Osteoblast (primary cell): ENCODE measurements at places on chromosomes 4 and X. TPM values are rescaled to one million over a fixed set of nuclear protein-coding genes. Genes with fewer than 3 reads are reported as not detected.
A peak's percentile ranks its signal among the peaks of the same experiment; 100 is the strongest.

DNA sequence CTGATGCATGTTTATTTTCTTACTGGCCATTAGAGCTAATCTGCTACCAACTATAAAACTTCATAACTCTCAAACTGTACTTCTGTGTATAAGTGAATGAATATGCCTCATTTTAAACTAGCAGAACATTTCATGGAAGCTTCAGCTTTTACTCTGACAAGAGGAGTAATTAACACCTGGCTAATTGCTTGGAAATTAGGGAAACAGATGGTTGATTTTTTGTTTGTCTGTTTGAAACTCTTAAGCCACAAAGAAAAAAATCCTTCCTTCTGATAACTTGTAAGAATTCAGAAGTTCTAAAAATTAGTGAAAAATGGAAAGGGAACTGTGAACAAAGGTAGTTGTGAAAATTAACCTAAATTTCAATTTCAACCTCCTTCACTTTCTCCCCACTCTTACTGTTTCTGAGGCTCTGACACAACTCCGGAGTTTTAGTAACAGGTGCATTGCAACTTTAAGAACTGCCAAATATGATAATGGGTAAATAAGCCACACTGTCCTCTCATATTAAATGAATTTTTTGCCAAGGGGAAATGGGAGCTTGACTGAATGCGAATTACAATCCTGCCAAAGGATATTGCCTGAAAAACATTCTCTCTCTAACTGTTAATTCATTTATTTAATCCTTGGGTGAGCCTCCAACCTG is 1.0 kb downstream of the EGF start:
- DNase-seq = no peak
- H3K27me3 ChIP-seq = peaks cover 2% of the 10 kb centered on the region
- no peak overlapping the region for H3K27ac ChIP-seq
- H3K36me3 ChIP-seq = no peaks in the 10 kb centered on the region
- peaks cover 9% of the 10 kb centered on the region for H3K4me1 ChIP-seq
- H3K4me3 ChIP-seq = no peak overlapping the region

The TCEAL7 gene
- total RNA-seq = 6.5 and 10.0 TPM in 2 replicates

DNA sequence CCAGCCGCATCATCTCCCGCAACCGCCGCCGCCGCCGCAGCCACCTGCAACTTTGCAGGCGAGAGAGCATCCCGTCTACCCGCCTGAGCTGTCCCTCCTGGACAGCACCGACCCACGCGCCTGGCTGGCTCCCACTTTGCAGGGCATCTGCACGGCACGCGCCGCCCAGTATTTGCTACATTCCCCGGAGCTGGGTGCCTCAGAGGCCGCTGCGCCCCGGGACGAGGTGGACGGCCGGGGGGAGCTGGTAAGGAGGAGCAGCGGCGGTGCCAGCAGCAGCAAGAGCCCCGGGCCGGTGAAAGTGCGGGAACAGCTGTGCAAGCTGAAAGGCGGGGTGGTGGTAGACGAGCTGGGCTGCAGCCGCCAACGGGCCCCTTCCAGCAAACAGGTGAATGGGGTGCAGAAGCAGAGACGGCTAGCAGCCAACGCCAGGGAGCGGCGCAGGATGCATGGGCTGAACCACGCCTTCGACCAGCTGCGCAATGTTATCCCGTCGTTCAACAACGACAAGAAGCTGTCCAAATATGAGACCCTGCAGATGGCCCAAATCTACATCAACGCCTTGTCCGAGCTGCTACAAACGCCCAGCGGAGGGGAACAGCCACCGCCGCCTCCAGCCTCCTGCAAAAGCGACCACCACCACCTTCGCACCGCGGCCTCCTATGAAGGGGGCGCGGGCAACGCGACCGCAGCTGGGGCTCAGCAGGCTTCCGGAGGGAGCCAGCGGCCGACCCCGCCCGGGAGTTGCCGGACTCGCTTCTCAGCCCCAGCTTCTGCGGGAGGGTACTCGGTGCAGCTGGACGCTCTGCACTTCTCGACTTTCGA is 654 bp downstream of the ATOH1 start:
- no peaks in the 10 kb centered on the region for H3K36me3 ChIP-seq
- H3K4me3 ChIP-seq = no peak overlapping the region
- no peaks in the 10 kb centered on the region for H3K4me1 ChIP-seq
- H3K27ac ChIP-seq = no peak overlapping the region
- no peak for DNase-seq
- peaks cover 62% of the 10 kb centered on the region for H3K27me3 ChIP-seq

GRCh38 chr4:119286377-119287002 is 35.4 kb downstream of the FABP2 start:
- H3K36me3 ChIP-seq = no peaks in the 10 kb centered on the region
- H3K27ac ChIP-seq = peak overlapping the region; percentile 60
- peaks cover 15% of the 10 kb centered on the region for H3K4me1 ChIP-seq
- peak; percentile 73 for DNase-seq
- no peaks in the 10 kb centered on the region for H3K27me3 ChIP-seq

- no peaks in the 10 kb centered on the region for H3K36me3 ChIP-seq
- peak overlapping the region; percentile 77 for H3K27ac ChIP-seq
- H3K27me3 ChIP-seq = no peaks in the 10 kb centered on the region
- H3K4me1 ChIP-seq = peaks cover 21% of the 10 kb centered on the region
Measured at GRCh38 chrX:118730500-118731247, 3.3 kb downstream of the IL13RA1 start.

- H3K4me1 ChIP-seq = no peaks in the 10 kb centered on the region
- no peak for DNase-seq
- no peaks in the 10 kb centered on the region for H3K27me3 ChIP-seq
- H3K4me3 ChIP-seq = no peak overlapping the region
Measured at GRCh38 chr4:120809518-120809917, 113.0 kb downstream of the PRDM5 start.

The SH3BGRL gene
- 94.1 and 97.2 TPM in 2 replicates for total RNA-seq

- H3K4me3 ChIP-seq = no peak overlapping the region
- no peaks in the 10 kb centered on the region for H3K27me3 ChIP-seq
- H3K4me1 ChIP-seq = peaks cover 13% of the 10 kb centered on the region
- no peak overlapping the region for H3K27ac ChIP-seq
Measured at GRCh38 chr4:8328866-8329559, 59.5 kb downstream of the HTRA3 start.

GRCh38 chr4:64774626-64775025 is 365.4 kb upstream of the TECRL start:
- no peaks in the 10 kb centered on the region for H3K27me3 ChIP-seq
- no peak for DNase-seq
- H3K36me3 ChIP-seq = no peaks in the 10 kb centered on the region
- H3K27ac ChIP-seq = no peak overlapping the region

GRCh38 chr4:40525752-40526598 is 103.7 kb downstream of the RBM47 start:
- H3K4me3 ChIP-seq = no peak overlapping the region
- no peaks in the 10 kb centered on the region for H3K27me3 ChIP-seq
- peak; percentile 68 for DNase-seq
- peaks cover 13% of the 10 kb centered on the region for H3K4me1 ChIP-seq
- peak overlapping the region; percentile 73 for H3K27ac ChIP-seq
- no peaks in the 10 kb centered on the region for H3K36me3 ChIP-seq

GRCh38 chr4:83089410-83090157 is 24.9 kb downstream of the PLAC8 start:
- no peaks in the 10 kb centered on the region for H3K4me1 ChIP-seq
- DNase-seq = no peak
- H3K4me3 ChIP-seq = no peak overlapping the region

- H3K4me1 ChIP-seq = no peaks in the 10 kb centered on the region
- H3K27ac ChIP-seq = no peak overlapping the region
- H3K4me3 ChIP-seq = no peak overlapping the region
- DNase-seq = no peak
Measured at GRCh38 chr4:14520171-14520570, 482.1 kb upstream of the CPEB2 start.

The PCDH18 gene
- total RNA-seq = 171 and 191 TPM in 2 replicates

The RPS6KA6 gene
- total RNA-seq = 3.5 and 4.0 TPM in 2 replicates

DNA sequence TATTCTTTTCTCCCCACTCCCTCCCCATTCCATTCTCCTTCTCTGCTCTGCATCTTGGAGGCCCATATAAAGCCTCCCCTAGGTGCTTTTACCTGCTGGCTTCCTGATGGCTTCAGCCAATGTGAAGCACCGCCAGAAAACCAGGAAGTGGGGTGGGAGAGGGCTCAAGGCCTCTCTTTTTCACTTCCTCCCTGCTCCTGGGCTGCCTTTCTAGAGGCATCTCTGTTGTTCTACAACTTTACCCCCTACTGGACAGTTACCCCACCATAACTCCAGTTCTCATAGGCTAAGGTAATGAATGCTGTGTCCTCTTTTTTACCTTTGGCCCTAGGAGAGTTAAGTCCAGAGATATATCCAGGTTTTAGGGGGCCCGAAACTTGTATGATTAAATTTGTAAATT is 62.4 kb upstream of the PPARGC1A start:
- H3K27ac ChIP-seq = no peak overlapping the region
- H3K27me3 ChIP-seq = no peaks in the 10 kb centered on the region
- DNase-seq = no peak
- H3K36me3 ChIP-seq = no peaks in the 10 kb centered on the region
- no peak overlapping the region for H3K4me3 ChIP-seq

GRCh38 chrX:133332737-133333136 is 82.6 kb downstream of the GPC4 start:
- H3K27ac ChIP-seq = no peak overlapping the region
- H3K36me3 ChIP-seq = no peaks in the 10 kb centered on the region
- no peaks in the 10 kb centered on the region for H3K27me3 ChIP-seq

- no peaks in the 10 kb centered on the region for H3K27me3 ChIP-seq
- no peak overlapping the region for H3K4me3 ChIP-seq
- no peak for DNase-seq
- no peaks in the 10 kb centered on the region for H3K4me1 ChIP-seq
Measured at GRCh38 chr4:61336916-61337315, 136.8 kb downstream of the ADGRL3 start.

DNA sequence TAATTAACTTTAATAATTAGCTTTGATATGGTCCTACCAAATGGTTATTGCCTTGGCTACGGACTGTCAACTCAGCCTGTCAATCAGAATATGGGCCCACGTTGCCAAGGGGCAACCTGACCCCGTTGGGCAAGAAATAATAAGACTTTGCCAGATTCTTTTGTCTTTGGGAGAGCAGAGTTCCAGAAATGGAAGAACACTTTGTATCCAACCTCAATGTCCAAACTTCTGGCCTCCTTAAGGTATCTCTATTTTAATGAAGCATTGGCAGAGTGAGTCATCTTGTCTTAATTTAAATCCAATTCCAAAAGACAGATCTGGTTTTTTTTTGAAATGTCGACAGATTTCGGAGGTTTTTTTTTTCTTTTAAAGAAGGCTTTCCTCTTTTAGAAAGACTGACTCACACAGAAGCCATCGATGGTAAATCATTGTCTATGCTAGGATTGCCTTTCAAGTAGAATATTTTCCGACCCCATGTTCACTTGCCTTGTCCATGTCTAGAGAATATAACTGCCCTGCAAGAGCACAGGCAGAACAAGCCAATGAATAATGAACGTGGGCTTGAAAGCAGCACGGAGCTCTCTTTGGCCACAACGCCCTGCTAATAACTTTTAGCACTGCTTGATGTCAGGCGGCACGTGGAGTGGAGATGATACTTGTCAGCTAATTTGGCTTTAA is 190.3 kb upstream of the GATB start:
- H3K4me1 ChIP-seq = peaks cover 8% of the 10 kb centered on the region
- H3K36me3 ChIP-seq = no peaks in the 10 kb centered on the region
- no peak overlapping the region for H3K4me3 ChIP-seq
- H3K27me3 ChIP-seq = no peaks in the 10 kb centered on the region
- H3K27ac ChIP-seq = no peak overlapping the region
- DNase-seq = no peak

- H3K4me3 ChIP-seq = peak overlapping the region; percentile 78
- H3K27ac ChIP-seq = no peak overlapping the region
- DNase-seq = no peak
- H3K4me1 ChIP-seq = no peaks in the 10 kb centered on the region
Measured at GRCh38 chrX:1453395-1453783, 680 bp upstream of the ASMTL start.

DNA sequence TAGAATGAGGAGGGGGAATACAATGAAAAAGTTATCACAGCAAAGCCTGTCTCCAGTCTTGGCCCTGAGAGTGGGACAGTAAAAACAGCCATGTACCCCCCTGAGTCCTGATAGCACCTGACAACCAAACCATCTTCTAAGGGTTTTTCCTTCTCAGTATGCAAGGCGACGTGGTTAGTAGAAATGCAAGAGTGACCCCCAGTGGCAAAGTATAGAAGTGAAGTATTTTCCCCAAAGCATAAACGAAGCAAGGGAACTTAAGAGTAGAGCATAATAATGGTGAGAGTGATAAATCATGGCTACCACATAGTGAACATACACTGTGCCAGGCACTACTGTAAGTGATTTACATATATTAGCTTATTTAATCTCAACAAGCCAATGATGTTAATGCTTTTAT is 52.8 kb downstream of the FAM47C start:
- H3K4me3 ChIP-seq = no peak overlapping the region
- DNase-seq = no peak
- no peaks in the 10 kb centered on the region for H3K27me3 ChIP-seq
- H3K27ac ChIP-seq = no peak overlapping the region
- H3K4me1 ChIP-seq = no peaks in the 10 kb centered on the region

DNA sequence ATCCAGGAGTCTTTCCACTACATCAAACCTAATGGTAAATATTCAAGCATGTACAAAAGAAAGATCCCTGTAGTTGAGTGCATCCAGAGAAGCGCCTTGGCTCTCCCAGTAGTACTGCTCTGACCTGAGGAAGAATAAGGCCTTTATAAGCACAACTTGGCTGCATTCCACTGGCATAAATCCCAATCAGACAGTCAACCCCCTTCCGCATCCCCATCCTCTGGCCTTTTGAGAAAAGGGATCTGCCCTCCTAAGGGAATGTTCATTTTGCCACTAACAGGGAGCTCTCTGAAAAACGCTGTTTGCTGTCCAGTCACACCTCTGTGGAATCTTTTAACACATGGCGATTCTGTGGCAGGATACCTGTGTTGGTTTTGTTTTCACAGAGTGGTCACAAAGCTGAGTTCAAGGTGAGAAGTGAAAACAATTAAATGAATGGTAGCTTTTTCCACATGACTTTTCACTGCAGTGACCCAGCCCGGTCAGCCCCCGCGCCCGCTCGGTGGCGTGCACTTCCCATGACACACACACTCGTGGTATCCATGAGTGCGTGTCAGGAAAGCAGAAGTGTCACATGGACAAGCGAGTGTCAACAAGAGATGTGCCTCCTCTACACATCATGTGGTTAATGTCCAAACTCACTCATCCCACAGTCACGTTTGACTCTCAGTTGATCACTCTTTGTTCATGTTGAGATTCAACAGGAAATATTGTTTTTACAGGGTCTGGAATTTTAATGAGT is 112.2 kb upstream of the ENPP6 start:
- H3K27me3 ChIP-seq = no peaks in the 10 kb centered on the region
- DNase-seq = peak; percentile 68
- peaks cover 5% of the 10 kb centered on the region for H3K4me1 ChIP-seq
- no peaks in the 10 kb centered on the region for H3K36me3 ChIP-seq
- H3K4me3 ChIP-seq = no peak overlapping the region
- peak overlapping the region; percentile 52 for H3K27ac ChIP-seq
